ENCODE measurements at places on chromosomes 7 and 10. TPM values are rescaled to one million over a fixed set of nuclear protein-coding genes. Genes with fewer than 3 reads are reported as not detected.

DNA sequence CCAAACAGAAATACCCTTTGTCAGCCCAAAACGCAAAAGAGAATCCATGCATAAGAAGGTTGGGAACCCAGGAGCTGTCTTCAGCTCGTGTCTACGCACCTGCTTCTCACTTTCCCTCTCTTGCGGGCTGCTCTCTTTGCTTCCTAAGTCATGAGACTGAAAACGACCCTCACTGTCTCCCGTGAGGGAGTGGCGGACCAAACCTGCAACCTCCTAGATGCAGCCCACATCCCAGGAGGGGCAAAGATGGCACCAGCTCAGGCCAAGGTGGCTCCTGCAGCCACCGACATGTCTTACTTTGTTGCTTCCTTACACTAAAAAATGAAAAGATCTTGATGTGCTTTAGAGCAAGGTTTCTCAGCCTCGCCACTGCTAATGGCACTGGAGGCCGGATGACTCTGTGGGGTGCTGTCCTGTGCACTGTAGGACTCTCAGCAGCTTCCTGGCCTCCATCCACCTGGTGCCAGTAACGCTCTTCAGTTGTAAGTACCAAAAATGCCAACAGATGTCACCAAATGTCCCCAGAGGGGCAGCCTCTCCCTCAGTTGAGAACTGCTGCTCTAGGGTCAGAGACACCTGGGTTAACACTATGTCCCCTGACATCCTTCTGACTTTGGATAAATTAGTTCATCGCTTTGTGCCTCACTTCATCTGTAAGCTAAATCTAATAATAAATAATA is 179.8 kb upstream of the PFKP start:
- DNase-seq = no peak

GRCh38 chr10:456486-456885 is 233.0 kb downstream of the DIP2C start:
- DNase-seq = no peak

DNA sequence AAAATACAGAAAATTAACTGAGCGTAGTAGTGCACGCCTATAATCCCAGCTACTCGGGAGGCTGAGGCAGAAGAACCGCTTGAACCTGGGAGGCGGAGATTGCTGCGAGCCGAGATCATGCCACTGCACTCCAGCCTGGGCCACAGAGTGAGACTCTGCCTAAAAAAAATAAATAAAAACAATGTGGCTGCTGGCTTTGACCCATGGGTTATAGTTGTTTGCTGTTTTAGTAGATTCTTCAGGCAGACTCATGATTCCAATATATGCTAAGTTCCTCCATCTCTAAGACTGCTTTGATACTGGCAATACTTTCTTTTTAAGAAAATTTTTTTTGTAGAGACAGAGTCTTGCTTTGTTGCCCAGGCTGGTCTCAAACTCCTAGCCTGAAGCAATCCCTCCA is 8.4 kb downstream of the OLAH start:
- DNase-seq = no peak

- DNase-seq = no peak
Observed at GRCh38 chr10:71290806-71291527, 28.1 kb upstream of the SLC29A3 start.

GRCh38 chr7:99184532-99185218 is 23.2 kb downstream of the KPNA7 start:
- no peak for DNase-seq

Gene SBDS
- 136 TPM for total RNA-seq

Gene DGKB
- total RNA-seq = 99.3 TPM

Gene CUBN
- total RNA-seq = 5.7 TPM

Gene C10orf67
- total RNA-seq = 1.2 TPM

Measured in dorsolateral prefrontal cortex (tissue), 122 donors.